Stimulated activated CD4-positive, alpha-beta T cell treated with anti-CD3 and anti-CD28 coated beads, TNF-alpha, amount 100 ng/mL, for 48 hours (primary cell): ENCODE measurements at places on chromosomes 7 and 10.

GRCh38 chr7:56479136-56479535, 362.9 kb upstream of the NUPR2 start:
- DNase-seq, result no peak

DNA sequence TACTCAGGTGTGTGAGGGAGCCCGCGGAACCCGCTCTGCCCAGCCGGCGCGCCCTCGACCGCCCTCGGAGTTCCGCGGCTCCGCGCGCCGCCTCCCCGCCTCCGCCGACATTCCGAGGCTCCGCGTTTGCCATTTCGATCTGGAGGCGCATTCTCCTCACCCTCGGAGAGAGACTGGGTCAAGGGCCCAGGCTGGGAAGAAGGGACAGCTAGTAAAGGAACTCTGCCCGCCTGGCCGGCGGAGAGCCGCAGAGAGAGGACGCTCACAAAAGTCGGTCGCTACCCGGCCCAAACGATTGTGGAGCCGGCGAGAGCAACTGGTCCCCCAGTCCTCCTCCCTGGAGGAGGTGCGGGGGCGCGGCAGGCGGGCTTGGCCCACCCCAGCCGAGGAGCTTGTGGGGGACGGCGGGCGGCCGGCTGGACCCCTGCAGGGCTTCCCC, 74.5 kb upstream of the LEP start:
- no peak for DNase-seq

GRCh38 chr10:15661574-15661973, 58.1 kb downstream of the ITGA8 start:
- DNase-seq, result no peak

GRCh38 chr7:94323844-94324243, 70.9 kb upstream of the COL1A2 start:
- no peak for DNase-seq

DNA sequence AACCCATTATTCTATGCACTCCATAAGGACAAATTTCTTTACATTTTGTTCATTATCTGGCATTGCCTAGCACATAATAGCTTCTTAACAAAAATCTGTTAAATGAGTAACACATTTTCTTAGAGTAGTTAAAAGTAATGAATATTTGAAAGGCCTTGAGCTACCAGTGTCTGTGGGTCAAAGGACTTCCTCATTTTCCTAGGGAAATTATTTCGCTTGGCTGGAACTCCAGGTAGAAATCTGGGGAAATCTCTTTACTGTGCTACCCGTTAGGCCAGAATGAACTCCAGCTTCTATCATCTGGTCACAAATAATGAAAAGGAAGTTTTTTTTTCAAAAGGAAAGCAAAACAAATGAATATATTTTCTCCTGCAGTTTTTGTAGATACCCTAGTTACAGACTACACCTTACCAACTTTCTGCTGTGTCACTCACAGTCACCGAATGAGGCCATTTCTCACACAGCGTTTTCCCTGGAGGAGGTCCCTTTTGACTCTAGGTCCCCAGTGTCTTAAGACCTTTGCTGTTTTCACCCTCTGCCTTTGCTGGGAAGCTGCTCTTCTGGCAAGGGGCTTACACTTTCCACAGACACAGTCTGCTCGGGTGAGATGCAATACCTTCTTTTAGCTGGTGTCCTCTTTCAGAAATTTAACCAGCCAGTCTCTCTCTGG, 1.6 kb downstream of the SAMD9L start:
- no peak for DNase-seq

- DNase-seq, result no peak
These were observed 9.8 kb upstream of the OGA start for GRCh38 chr10:101827919-101828600.
